ENCODE measurements at places on chromosomes 4 and X. TPM values are rescaled to one million over a fixed set of nuclear protein-coding genes. Genes with fewer than 3 reads are reported as not detected.
A peak's percentile ranks its signal among the peaks of the same experiment; 100 is the strongest.

Gene CENPVL1
- total RNA-seq = not detected

Gene CENPVL3
- total RNA-seq = not detected

Gene KIAA0232
- total RNA-seq = 18.4 TPM

Gene PFKFB1
- 0.44 TPM for total RNA-seq

Gene COQ2
- 21.9 TPM for total RNA-seq

Gene KLHL34
- total RNA-seq = 0.34 TPM

Gene SPANXD
- not detected for total RNA-seq

Gene HSFX2
- total RNA-seq = not detected

Gene CLCN4
- total RNA-seq = not detected

Gene GRIA2
- not detected for total RNA-seq

Gene SPACA5
- not detected for total RNA-seq

Gene TBX22
- total RNA-seq = not detected

Gene DOCK11
- 62.6 TPM for total RNA-seq

GRCh38 chr4:79455216-79455615, 47.2 kb upstream of the GK2 start:
- DNase-seq = no peak

GRCh38 chr4:107711831-107712230, 8.2 kb downstream of the PAPSS1 start:
- DNase-seq = no peak

GRCh38 chr4:55242506-55242905, 103.5 kb upstream of the SRD5A3 start:
- no peak for DNase-seq

DNA sequence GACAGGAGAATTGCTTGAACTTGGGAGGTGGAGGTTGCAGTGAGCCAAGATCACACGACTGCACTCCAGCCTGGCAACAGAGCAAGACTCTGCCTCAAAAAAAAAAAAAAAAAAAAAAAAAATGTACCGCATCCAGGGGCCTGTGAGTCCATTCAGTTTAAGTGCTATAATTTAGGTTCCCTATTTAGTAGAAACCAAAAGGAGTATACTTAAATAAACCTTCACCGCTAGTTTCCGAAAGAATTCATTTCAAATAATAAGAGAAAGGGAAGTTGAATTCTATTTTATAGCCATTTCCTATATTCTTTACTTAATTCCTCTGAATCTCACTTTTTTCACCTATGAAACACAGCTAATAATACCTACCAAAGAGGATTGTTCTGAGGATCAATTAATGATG, 20.8 kb upstream of the LRBA start:
- DNase-seq = no peak

GRCh38 chrX:155592981-155593380, 19.8 kb downstream of the TMLHE start:
- no peak for DNase-seq

DNA sequence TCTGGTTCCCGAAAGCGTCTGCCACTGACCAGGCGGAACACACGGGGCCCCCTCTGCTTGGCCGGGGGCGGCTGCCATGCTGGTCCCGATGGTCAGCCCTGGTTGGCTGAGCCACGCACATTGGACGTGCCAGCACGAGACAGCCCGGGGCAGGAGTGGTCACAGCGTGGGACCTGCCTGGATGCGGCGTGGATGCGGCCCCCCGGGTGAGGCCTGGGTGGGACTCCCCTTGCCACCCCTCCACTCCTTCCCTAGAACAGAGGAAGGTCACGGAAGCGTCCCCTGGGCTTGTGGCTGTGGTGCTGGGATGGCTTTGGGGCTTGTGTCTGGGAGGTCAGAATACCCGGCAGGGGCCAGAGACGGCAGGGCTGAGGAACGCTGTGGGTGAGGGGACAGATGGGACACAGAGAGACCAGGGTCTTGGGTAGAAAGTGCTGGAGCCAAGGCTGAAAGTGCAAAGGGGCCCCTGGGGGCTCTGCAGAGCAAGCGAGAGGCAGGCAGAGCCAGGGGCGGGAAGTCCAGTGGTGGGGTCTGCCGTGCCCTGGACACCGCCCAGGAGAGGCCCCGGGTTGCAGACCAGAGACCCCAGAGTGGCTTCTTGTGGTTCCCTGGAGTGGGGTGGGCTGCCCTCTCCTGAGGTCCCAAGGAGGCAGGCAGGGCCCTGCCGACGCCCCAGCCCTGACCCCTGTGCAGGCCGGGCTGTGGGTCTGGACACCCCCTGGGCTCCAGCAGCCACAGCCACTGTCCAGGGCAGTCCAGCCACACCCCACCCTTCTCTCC, 8.6 kb upstream of the CPLX1 start:
- DNase-seq = no peak

GRCh38 chr4:124037236-124037635, 640.6 kb downstream of the SPRY1 start:
- no peak for DNase-seq

GRCh38 chr4:7147261-7147660, 45.1 kb upstream of the SORCS2 start:
- DNase-seq = no peak

GRCh38 chrX:56089376-56089775, 142.8 kb upstream of the KLF8 start:
- DNase-seq = no peak

DNA sequence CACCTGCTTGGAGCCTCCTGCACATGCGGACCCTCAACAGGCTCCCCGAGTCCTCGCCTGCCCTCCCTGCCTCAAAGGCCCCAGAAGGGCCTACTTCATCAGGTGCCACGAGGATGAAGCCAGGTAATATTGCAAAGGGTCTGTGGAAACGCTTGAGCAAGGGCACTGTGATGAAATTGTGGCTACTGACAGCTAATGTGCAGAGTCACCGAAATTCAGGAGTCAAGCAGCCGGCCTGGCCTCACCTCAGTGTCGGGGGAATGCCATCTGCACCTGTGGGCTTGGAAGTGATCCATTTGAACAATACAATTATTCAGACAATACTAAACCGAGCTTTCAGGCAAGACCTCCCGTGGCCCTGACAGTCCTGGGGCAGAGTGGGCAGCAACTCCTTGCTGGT, 3.1 kb upstream of the FGFR3 start:
- no peak for DNase-seq

- no peak for DNase-seq
These were observed 139.2 kb upstream of the AGTR2 start for GRCh38 chrX:116031331-116031730.

DNA sequence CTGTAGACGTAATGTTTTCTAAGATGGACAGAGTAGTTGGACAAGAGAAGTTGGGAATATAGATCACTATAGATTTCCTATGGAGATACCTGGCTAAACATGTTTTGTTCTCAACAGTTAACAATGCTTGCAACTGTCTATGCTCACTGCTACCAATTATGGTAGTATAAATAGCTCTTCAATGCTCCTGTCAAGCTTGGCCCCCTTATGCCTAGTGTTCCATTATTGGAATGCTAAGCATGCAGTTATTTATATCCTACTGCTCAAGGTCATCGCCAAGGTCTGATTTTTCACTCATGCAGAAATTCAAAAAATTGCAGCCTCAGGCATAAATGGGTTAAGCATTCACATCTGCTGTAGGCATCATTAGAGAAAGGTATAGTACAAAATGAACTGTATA, 519.0 kb downstream of the IL15 start:
- DNase-seq = no peak

DNA sequence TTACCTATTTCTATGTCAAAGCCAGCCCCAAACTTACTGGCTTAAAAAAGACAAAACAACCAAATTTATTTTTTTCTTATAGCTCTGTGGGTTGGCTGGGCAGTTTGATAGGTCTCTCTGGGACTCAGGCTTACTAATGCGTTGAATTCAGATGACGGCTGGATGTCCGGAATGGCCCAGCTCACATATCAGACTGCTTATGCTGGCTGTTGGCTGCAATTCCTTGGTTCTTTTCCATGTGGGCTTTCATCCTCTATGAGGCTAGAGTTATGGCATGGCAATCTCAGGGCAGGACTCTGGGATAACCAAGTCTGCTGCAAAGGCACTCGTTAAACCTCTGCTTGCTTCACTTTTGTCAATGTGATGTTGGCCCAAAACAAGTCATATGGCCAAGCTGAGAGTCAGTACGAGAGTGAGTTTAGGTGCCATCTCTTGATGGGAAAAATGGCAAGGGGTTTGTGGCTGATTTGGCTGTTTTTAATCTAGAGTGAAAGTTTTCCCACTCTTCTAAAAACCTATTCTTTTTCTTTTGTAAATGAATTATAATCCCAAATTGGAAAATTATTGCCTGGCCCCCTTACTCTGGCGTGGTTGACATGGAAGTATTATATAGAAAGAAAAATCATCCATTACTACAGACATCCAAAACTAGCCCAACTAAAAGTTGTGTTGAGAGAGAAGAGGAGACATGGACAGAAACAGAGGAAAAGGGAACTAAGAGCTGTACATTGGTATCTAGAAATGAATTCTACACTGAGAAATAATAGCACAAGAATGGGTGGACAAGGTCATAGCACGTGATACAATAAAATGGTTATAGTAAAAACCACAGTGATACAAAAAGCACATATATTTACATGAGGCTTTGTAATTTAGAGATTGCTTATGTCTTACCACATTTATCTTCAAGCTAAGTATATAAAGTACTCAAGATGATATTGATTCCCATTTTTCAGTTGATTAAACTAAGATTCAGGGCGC, 6.6 kb downstream of the PRIMPOL start:
- DNase-seq = no peak

- no peak for DNase-seq
These were observed 1.1 kb upstream of the STX18 start for GRCh38 chr4:4542774-4543485.

- DNase-seq = no peak
These were observed 19.9 kb downstream of the TSC22D3 start for GRCh38 chrX:107755721-107756120.

GRCh38 chrX:16862829-16863228, 7.3 kb downstream of the RBBP7 start:
- no peak for DNase-seq

DNA sequence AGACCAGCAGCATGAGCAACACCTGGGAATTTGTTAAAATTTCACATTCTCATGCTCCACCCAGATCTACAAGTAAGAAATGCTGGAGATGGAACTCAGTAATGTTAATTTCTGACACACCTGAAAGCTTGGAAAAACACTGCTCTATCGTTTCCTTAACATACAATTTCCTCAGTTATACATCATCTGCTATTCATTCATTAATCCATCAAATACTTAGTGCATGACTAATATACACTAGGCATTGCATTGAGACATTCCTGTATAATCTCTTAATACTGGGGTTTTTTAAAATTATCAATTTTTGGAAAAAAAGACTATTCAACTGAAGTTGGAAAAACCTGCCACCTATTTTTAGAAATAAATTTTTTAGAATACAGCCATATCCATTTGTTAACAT, 106.1 kb downstream of the CHM start:
- no peak for DNase-seq

GRCh38 chrX:104270916-104271512, 16.3 kb upstream of the ESX1 start:
- peak; percentile 35 for DNase-seq

DNA sequence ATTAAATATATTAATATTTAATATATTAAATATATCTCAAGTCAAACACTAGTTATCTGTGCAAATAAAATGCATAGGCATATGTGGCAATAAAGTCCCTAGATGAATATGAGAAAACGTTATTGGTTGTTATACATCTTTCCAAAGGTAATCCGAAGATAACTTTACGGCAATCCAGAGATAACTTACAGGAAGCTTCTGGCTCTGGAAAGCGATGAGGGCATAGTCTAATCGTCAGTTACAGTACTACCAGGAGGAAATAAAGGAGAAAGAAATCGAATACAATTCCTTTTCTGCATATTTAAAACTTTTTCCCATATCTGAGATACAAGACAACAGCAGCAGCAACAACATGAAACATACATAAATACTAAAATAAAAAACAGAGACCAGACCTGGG, 35.3 kb downstream of the CNOT6L start:
- DNase-seq = no peak

GRCh38 chr4:76197031-76197743, 16.4 kb downstream of the SCARB2 start:
- DNase-seq = no peak

- peak; percentile 20 for DNase-seq
These were observed 31.3 kb upstream of the ASMTL start for GRCh38 chrX:1483843-1484637.

GRCh38 chrX:107504006-107504405, 54.6 kb downstream of the FRMPD3 start:
- no peak for DNase-seq

DNA sequence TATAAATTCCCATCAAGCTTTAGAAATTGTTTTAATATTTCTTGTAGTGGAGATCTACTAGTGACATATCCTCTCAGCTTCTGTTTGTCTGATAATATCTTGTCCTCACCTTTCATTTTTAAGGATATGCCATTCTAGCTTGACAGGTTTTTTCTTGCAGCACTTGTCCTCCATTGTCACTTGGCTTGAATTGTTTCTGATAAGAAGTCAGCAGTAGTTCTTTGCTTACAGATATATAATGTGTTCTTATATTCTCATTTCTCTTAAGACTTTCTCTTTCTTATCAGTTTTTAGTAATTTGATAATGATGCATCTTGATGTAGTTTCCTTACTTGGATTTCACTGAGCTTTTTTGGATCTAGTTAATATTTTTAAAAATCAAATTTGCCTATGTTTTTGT, 120.6 kb upstream of the NUDT6 start:
- no peak for DNase-seq

All from activated CD8-positive, alpha-beta T cell treated with anti-CD3 and anti-CD28 coated beads, Interleukin-2, amount 10 ng/mL, durations not matched to agents 7 days and 5 days (primary cell).